ENCODE measurements at places on chromosomes 16 and 17. TPM values are rescaled to one million over a fixed set of nuclear protein-coding genes. Genes with fewer than 3 reads are reported as not detected.

GRCh38 chr16:76210157-76210556 is 67.0 kb upstream of the CNTNAP4 start:
- no peak for DNase-seq

DNA sequence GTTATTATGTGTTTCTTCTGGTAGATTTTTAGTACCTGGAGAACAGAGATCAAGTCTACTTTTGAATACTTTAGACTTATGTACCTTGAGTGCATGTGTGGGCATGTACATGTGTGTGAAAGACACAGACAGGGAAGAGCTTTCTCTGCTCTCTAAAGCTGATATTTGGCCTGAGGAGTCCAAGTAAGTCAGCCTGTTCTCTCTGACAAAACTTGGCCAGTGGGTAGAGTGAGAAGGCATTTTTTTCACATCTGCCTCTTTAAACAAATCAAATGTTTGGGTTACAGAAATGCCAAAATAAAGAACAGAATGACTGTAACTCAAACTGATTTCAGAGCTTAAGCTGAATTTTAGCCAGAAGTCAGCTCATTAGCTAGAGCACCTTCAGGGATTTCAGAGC is 309.7 kb upstream of the DYNLRB2 start:
- DNase-seq, result no peak

GRCh38 chr16:2478279-2478678 is 3.4 kb downstream of the TBC1D24 start:
- DNase-seq, result no peak

- peak; percentile 73 for DNase-seq
These were observed 42.7 kb downstream of the TIMM22 start for GRCh38 chr17:1039511-1040215.

GRCh38 chr17:67594115-67594880 is 123.4 kb upstream of the NOL11 start:
- DNase-seq, result no peak

DNA sequence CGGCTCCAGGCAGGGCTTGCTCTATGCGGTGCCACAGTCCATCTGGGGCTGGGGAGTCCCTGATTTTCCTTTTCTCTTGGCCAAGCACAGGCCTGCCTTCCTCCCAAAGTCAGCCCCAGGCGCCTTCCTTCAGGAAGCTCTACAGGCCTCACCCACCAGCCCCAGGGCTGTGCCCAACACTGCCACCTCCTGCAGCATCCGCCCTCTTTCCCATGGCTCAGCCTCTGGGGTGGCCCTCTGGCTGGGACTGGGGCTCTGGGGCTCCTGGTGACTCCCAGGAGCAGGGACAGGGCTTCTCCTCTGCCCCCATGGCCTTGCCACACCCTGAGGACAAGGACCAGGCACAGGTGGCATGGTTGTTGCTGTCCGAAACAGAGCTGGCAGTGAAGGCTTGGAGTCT is 817 bp downstream of the ITGB4 start:
- peak; percentile 63 for DNase-seq

GRCh38 chr17:58192612-58193011 is at the start of gene EPX:
Gene EPX, plus strand, starts transcription at chr17:58192726. Its CDS starts 121 bp downstream, at chr17:58192847.
- DNase-seq, result peak; percentile 43

DNA sequence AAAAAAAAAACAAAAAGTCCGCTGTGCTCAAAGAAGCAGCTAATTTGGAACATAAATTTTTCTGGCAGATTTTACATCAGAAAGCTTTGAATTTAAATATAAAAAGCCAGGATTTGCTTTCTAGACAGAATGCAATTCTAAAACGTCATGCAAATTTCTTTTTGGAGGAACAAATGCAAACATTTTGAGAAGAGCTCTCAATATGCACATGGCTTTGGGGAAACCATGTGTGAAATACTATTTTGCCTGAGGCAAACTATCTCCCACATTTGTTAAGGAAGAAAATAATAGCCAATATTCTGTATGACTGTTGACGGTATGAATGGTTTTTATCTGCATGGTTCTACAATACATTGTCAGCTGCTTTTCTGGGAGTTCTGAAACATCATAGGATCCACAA is 320.0 kb upstream of the PSMD7 start:
- no peak for DNase-seq

DNA sequence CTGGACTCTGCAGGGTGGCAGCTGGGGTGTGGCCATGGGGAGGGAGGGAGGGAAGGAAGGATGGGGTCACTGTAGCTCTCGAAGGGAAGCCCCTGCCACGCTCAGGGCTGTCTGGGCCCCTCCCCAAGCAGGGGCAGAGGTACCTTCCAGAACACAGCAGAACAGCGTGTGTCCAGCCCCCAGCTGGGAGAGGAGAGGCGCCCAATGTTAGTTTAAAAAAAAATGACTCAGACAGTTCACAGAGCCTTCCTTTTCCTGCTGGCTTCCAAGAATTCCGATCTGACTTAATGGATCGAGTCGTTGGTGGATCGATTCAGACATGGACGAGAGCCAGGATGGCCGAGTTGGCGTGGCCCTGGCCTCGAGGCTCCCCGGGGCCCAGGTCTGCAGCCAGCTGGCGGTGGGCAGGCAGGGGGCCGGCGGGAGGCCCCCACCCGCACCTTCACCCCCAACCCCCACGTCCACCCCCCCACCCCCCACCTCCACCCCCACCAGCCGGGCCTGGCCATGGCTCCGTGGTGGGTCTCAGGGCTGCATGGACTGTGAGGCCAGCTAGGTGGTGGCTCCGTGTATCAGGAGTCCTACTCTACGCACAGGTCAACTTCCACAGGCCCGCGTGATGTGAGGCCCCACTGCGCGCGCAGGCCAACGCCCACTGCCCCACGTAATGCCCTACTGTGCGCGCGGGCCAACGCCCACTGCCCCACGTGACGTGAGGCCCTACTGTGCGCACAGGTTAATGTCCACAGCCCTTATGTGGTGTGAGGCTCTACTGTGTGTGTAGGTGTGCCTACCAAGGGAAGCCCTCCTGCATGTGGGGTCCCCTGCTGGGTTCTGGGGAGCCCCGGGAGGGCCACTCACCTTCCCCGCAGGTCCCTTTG is 21.8 kb downstream of the CACNA1H start:
- peak; percentile 62 for DNase-seq

GRCh38 chr16:49701789-49702494 is 154.0 kb downstream of the ZNF423 start:
- DNase-seq, result peak; percentile 86

GRCh38 chr16:49635009-49635350 is 220.9 kb downstream of the ZNF423 start:
- no peak for DNase-seq

GRCh38 chr17:9529033-9529700 is 46.5 kb downstream of the STX8 start:
- DNase-seq, result peak; percentile 63

- DNase-seq, result peak; percentile 79
These were observed 5.9 kb downstream of the ADAD2 start for GRCh38 chr16:84196727-84197394.

GRCh38 chr17:75061618-75062017 is 14.6 kb downstream of the KCTD2 start:
- DNase-seq, result no peak

GRCh38 chr16:17565605-17566004 is 94.8 kb upstream of the XYLT1 start:
- DNase-seq, result no peak

DNA sequence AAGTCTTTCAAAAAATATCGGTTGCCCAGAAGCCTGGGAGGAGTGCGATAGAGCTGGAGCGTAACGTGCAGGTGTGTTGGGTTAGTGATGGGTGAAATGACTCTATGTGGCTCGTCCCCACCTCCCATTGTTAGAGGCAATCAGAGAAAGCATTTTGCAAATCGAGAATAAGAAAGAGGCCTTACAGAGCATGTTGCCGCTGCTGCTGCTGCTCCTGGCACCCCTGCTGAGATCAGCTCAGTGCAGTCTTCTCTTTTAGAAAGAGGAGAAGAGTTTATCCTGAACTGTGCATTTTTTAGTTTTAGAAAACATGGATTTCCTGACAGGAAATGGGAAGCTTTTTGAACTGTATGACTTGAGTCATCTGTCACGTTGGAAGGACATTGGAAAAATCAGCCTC is 774.5 kb upstream of the RBFOX1 start:
- DNase-seq, result peak; percentile 49

DNA sequence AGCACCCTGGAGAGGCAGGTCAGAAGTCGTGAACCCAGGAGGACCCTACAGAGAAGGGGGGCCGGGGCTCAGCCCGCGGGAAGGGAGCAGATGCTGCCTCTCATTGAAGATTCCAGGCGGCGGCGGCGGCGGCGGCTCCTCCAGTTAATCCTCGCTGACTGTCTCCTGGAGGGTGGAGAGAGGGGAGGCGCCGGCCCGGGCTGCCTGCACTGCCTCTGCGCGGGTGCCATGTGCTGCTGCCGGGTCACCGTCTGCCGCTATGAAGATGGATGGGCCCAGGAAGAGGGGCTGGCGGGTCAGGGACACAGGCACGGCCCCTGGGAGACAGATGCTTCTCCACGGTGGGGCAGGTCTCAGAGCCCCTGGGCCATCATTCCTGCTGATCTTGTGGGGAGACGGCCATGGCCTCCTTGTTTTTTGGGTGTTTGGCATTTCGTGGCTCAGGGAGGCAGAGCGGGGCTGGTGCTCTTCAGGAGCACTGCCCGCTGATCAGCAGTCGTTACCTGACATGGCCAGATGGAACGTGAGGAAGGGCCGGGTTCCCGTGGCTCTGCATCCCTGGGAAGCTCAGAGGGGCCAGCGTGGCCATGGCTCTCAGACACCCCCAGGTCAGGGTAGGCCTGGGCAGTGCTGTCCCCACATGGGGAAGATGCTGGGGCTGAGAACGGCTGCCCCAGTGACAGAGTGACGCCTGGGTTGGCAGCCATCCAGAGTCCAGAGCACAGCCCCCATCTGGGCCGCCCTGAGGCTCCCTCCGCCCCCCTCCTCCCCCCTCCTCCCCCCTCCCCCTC is 36.1 kb downstream of the GINS2 start:
- DNase-seq, result peak; percentile 80

- DNase-seq, result no peak
These were observed 130.3 kb downstream of the SKAP1 start for GRCh38 chr17:48299760-48300159.

- DNase-seq, result no peak
These were observed 66.1 kb downstream of the BCAS3 start for GRCh38 chr17:60743799-60744198.

GRCh38 chr16:67241008-67241900 is 6.0 kb downstream of the FHOD1 start:
- peak; percentile 74 for DNase-seq

DNA sequence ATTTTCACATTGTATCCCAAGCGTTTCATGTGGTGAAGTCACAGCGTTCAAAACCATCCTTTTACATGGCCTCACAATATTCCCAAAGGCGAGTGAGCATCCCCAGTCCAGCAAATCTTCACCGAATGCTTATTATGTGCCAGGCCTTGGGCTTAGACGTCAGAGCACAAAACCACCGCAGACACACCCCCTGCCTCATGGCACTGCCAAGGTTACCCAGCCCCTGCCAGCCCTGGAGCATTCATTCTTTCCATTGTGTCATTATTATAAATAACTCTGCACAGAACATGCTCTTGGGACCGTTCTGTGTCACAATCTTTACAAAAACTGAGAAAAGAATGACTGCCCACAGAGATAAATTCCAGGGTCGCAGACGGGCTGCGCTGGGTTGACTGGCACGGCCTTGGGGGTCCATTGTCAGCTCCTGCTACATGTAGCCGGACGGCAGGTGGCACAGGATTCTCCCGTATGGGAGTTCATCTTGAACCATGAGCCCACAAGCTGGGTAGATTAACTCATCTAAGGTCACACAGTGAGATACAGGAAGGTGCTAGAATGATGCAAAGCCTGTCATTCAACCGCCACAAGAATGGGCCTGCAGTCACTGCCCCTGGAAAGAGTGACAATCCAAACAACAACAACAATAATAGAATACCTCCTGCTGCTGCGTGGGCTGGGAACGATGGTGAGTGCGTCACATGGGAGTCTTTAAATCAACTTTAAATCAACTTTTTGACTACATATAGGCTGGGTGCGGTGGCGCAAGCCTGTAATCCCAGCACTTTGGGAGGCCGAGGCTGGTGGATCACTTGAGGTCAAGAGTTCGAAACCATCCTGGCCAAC is 4.5 kb upstream of the NECAB2 start:
- no peak for DNase-seq

DNA sequence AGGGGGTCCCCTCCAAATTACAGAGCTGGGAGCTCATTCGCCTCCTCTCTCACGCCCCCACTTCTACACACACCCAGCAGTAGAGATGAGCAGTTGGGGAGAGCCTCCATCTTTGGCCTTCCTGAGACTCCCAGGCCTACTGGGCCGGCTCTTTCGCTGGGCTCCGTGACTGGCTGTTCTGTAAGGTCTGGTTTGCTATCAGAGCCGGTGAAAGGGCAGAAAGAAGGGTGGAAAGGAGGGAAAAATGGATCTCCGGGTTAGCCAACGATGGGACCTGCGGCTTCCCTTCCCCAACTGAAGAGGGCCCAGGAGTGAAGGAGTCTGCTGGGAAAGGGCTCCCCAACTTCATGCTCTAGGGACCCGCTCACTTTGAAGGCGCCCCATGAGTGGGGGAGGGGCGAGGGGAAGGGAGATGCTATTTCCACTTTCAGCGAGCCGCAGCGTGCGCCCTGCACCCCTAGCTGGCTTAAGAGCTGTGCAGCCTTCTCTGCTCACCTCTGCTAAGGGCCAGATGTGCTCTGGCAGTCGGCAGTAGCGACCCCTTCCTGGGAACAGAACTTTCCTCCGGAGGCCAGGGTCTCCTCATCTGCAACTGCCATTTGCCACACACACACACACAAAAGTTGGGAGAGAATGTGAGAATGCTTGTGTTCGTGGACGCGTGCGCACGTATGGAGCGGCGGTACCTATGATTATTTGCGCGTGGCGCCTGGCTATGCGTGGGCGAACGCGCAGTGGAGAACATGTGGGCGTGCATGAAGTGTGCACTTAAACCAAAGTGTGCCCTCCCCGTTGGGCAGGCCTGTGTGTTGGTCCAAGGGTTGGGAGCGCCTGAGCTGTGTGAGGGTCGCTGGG is 2.9 kb upstream of the FOXF1 start:
- DNase-seq, result peak; percentile 60

GRCh38 chr17:43901861-43902589 is 5.3 kb downstream of the MPP2 start:
- no peak for DNase-seq

Gene KRTAP3-1
- total RNA-seq, result not detected

Gene ATP2A1
- 0.10 TPM for total RNA-seq

Gene TEN1
- 12.5 TPM for total RNA-seq

Gene CLEC16A
- total RNA-seq, result 15.1 TPM

Gene TNFRSF13B
- total RNA-seq, result 0.21 TPM

Gene SLC4A1
- total RNA-seq, result 0.07 TPM

Gene SPN
- total RNA-seq, result 0.59 TPM

Gene ZACN
- 0.59 TPM for total RNA-seq

Gene OMG
- not detected for total RNA-seq
